ENCODE measurements at places on chromosomes 2 and 18.

- no peak for DNase-seq
Observed at GRCh38 chr2:96533292-96534073, 3.1 kb upstream of the ARID5A start.

DNA sequence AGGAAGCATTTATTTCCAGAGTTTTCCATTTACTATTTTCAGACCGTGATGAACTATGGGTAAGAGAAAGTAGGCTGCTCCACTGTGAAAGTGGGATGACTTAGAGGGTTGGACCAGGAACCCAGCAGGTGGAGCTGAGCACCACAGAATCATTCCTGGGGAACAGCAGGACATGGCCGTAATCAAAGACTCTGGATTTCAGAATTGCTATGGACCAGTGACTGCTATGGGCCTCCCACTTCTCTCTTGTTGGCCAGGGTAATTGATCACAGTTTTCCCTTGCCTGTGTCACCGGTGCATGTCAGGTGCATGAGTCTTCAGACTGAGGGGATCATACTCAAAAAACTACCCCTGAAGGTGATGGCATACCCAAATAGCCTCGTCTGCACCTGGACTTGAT, 90.6 kb upstream of the GPC1 start:
- DNase-seq = no peak

GRCh38 chr2:96265349-96265839, 403 bp downstream of the TMEM127 start:
- no peak for DNase-seq

DNA sequence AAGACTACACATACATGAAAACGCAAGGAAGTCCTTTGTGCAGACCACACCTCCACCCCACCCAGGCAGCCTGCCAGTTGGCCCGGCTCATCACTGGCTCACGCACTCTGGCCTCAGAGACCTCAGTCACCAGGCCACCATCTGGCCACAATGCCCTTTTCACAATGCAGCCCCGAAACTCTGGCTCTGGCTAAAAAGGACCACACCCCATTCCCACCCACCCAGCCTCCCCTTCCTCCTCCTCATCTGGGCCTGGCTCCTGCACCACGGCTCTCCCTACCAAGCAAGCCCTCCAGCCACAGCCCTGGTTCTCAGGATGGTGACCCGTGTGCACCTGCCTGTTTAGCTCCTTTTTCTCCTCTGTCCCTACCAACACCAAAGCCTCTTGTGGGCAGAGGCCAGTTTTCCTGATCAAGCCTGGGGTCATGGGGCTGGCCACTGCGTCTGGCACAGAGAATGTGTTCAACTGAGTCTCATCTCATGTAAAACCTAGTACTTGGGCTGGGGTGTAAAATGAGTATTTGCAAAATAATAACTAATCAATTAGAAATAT, 7.4 kb downstream of the HDAC4 start:
- no peak for DNase-seq

DNA sequence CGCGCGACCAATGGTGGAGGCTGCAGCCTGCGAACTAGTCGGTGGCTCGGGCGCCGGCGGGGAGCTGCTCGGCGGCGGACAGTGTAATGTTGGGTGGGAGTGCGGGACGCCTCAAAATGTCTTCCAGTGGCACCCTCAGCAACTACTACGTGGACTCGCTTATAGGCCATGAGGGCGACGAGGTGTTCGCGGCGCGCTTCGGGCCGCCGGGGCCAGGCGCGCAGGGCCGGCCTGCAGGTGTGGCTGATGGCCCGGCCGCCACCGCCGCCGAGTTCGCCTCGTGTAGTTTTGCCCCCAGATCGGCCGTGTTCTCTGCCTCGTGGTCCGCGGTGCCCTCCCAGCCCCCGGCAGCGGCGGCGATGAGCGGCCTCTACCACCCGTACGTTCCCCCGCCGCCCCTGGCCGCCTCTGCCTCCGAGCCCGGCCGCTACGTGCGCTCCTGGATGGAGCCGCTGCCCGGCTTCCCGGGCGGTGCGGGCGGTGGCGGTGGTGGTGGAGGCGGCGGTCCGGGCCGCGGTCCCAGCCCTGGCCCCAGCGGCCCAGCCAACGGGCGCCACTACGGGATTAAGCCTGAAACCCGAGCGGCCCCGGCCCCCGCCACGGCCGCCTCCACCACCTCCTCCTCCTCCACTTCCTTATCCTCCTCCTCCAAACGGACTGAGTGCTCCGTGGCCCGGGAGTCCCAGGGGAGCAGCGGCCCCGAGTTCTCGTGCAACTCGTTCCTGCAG, at the start of gene HOXD9:
Gene HOXD9 (plus strand): TSS at position 37 of the 728 bp plus-strand sequence. CDS start 50 bp downstream, at position 87.
- no peak for DNase-seq

DNA sequence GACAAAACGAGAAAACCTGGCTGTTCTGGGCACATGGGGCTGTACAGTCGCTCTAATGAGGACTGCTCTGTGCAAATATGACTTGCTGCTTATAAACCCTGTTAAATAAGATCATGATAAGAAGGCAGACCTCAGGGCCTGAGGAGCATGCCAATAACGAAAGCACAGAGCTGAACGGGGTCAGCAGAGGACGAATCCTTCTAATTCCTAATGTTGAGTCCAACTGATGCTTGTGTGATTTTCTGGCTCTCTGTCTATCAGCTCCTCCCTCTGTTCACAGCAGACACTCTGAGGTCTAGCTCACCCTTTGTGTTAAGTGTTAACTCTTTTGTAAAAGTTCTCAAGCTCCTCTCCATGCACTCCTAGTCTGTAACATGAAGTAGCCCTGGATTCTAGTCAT, 167.2 kb upstream of the REV1 start:
- no peak for DNase-seq

GRCh38 chr2:23423062-23423872, 38.3 kb downstream of the KLHL29 start:
- no peak for DNase-seq

DNA sequence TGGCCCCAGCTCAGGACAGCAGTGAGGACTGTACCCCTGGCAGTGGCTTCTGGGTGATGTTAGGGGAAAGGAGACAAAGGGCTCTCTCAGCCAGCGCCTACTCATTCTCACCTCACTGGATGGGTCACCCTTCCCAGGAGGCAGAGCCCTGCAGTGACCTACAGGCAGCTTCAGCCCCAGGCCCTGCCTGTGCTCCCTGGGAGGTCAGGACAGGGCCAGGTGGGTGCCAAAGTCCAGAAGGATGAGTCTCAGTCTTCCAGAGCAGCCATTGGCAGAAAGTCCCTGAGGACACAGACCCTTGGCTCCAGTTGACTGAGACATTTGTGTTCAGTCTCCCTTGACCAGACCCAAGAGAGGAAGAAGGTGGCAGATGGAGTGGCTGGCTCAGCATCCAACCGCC, 75.1 kb downstream of the TEX51 start:
- no peak for DNase-seq

GRCh38 chr2:187297801-187298200, 150.3 kb downstream of the CALCRL start:
- DNase-seq = no peak

- DNase-seq = no peak
Observed at GRCh38 chr2:52445686-52446085, 1321.9 kb upstream of the CHAC2 start.

GRCh38 chr2:68512326-68512725, 44.9 kb downstream of the APLF start:
- no peak for DNase-seq

- DNase-seq = no peak
Observed at GRCh38 chr2:233858331-233858730, 4.0 kb upstream of the HJURP start.

- no peak for DNase-seq
Observed at GRCh38 chr18:78499586-78499985, 480.0 kb upstream of the SALL3 start.

DNA sequence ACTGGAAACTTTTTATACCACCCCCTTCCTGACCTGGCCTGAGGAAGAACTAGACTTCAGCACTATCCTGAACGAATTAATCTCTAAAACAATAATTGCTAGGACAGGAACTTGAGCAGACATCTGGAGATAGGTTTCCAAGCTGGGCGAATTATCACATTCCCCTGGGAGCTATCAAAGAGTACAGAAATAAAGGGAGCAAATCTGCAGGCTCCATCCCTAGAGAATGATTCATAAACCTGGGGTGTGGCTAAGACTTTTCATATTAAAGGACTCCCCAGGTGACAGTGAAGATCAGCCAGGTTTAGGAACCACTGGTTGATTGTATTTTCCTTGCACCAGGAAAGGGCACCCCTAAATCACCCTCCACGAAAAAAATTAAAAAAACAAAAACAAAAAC, 105.6 kb upstream of the NOL4 start:
- DNase-seq = no peak

GRCh38 chr18:45166836-45167551, 448.3 kb upstream of the SLC14A2 start:
- DNase-seq = no peak

- no peak for DNase-seq
Observed at GRCh38 chr2:48508461-48509124, 21.4 kb upstream of the STON1 start.

DNA sequence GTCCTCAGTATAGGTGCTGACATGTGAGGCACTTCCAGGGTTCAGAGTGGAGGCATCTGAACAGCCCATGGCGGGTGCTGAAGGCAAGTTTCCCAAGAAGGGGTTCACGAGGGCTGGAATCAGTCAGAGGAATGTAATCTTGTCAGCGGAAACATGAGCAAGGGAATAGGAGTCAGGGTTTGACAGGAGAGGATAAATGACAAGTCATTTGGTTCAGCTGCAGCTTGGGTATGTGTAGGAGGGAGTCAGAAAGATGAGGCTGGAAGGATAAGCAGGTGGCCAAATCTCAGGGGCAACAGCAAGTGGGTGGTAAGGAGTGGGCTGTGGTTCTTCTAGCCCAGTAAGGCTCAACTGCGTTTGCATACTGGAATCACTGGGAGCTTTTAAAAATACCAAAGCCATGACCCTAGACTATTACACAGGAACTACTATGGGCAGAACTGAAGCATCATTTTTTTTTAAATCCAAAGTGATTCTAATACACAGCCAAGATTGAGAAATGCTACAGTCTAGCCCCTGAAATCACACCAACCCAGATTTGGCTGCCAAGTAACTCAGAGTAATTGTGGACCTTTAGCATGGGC, 41.8 kb upstream of the NAB1 start:
- no peak for DNase-seq

- DNase-seq = no peak
Observed at GRCh38 chr2:7927691-7928090, 754.2 kb upstream of the ID2 start.

GRCh38 chr2:36618381-36618780, 20.4 kb upstream of the FEZ2 start:
- no peak for DNase-seq

DNA sequence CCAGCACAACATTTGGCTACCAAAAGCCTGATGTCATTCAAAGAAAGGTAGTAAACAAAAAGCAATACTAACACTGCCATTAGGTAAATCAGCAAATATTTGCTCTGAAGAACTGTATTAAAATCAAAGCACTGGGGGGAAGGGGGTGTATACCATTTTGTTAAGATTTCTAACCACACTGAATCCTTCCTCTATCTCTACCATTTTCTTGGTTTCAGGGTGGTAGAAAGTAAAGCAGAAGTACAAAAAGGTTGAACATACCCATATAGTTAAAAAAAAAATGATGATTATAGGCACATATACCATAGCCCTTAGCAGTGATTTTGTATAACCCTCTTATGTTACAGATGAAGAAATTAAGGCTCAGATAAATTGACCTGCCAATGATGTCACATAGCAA, 437.6 kb downstream of the ZEB2 start:
- DNase-seq = no peak

- no peak for DNase-seq
Observed at GRCh38 chr2:33788044-33788443, 188.9 kb upstream of the FAM98A start.

- no peak for DNase-seq
Observed at GRCh38 chr18:24502667-24503523, 42.5 kb downstream of the HRH4 start.

DNA sequence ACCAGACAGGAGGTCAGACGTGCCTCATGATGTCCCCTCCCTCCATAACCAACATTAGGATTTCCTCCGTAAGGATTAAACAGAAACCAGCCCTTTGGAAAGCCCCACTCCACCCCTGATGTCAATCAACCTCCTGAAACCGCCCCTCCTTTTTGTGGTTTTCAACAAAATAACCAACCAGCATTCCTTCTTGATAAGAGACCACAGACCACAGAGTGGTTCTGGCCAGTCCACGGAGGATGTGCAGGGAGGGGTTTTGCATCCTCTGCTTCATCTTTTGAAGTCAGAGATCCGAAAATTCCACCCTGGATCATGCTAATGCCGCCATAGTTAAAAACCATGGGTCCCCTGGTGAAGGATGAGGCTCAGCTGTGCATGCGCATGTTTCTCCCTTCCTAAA, 180.0 kb upstream of the CCDC150 start:
- no peak for DNase-seq

GRCh38 chr2:68860111-68860510, 11.1 kb downstream of the BMP10 start:
- DNase-seq = no peak

Data from stimulated activated CD8-positive, alpha-beta memory T cell treated with anti-CD3 and anti-CD28 coated beads, Interleukin-2, amount 100 ng/mL, for 1 hour (primary cell).